ENCODE measurements at places on chromosomes 3 and 15. TPM values are rescaled to one million over a fixed set of nuclear protein-coding genes. Genes with fewer than 3 reads are reported as not detected.

Gene CIP2A
- 4.0 TPM for total RNA-seq

Gene SLC9A9
- total RNA-seq: 8.3 TPM

Gene PDZRN3
- total RNA-seq: 46.0 TPM

Gene MUC20
- total RNA-seq: 0.69 TPM

Gene GNAT1
- total RNA-seq: not detected

Gene SHQ1
- 25.0 TPM for total RNA-seq

Gene LNP1
- 2.6 TPM for total RNA-seq

Gene IQCH
- 1.8 TPM for total RNA-seq

Gene CLDN18
- total RNA-seq: not detected

Gene PLA2G4F
- total RNA-seq: not detected
